ENCODE measurements at places on chromosomes 16 and 17. TPM values are rescaled to one million over a fixed set of nuclear protein-coding genes. Genes with fewer than 3 reads are reported as not detected.

The FBXO39 gene
- total RNA-seq, result 0.29 TPM

The SPATA33 gene
- total RNA-seq, result 8.3 TPM

The TAC4 gene
- total RNA-seq, result not detected

The TEKT5 gene
- 0.12 TPM for total RNA-seq

The RAP1GAP2 gene
- 5.1 TPM for total RNA-seq

The SUMO2 gene
- total RNA-seq, result 80.6 TPM

The MBTPS1 gene
- 107 TPM for total RNA-seq

The RABEP1 gene
- 33.7 TPM for total RNA-seq

The CPNE7 gene
- total RNA-seq, result 6.1 TPM

The SKA2 gene
- 39.0 TPM for total RNA-seq

The IRX6 gene
- total RNA-seq, result not detected

The FBXW10 gene
- not detected for total RNA-seq

The ZNF747 gene
- total RNA-seq, result 6.0 TPM

The SKAP1 gene
- total RNA-seq, result 0.99 TPM

The GRAPL gene
- 58.6 TPM for total RNA-seq

The SF3B3 gene
- 167 TPM for total RNA-seq

The C16orf74 gene
- total RNA-seq, result 22.8 TPM

The FGF11 gene
- total RNA-seq, result 0.44 TPM

The TNFSF13 gene
- 1.5 TPM for total RNA-seq

The SLC6A2 gene
- not detected for total RNA-seq

The SSTR5 gene
- not detected for total RNA-seq

The TMC8 gene
- 1.1 TPM for total RNA-seq

The TMEM92 gene
- 0.12 TPM for total RNA-seq

The SLC12A3 gene
- total RNA-seq, result not detected

The PABPN1L gene
- total RNA-seq, result not detected

The MYH8 gene
- total RNA-seq, result not detected

The CES5A gene
- total RNA-seq, result not detected

Data from glomerular endothelial cell (primary cell).